Left ventricle myocardium inferior (tissue), 1 donor: ENCODE measurements at places on chromosomes 6 and 20. TPM values are rescaled to one million over a fixed set of nuclear protein-coding genes. Genes with fewer than 3 reads are reported as not detected.

- no peaks in the 10 kb centered on the region for H3K4me1 ChIP-seq
- H3K36me3 ChIP-seq, result no peaks in the 10 kb centered on the region
- DNase-seq, result no peak
- H3K27me3 ChIP-seq, result peaks cover 23% of the 10 kb centered on the region
- no peak overlapping the region for H3K4me3 ChIP-seq
Observed at GRCh38 chr6:87074101-87074621, 20.7 kb downstream of the CGA start.

- DNase-seq, result no peak
- no peak within 1 kb of the TSS for H3K27ac ChIP-seq
- H3K4me3 ChIP-seq, result no peak within 1 kb of the TSS
- H3K4me1 ChIP-seq, result no peaks in the 10 kb centered on the region
Observed at GRCh38 chr6:39322306-39322850, at the start of gene KCNK16. KCNK16 (minus strand) TSS chr6:39322702; CDS start chr6:39322540, 162 bp downstream.

DNA sequence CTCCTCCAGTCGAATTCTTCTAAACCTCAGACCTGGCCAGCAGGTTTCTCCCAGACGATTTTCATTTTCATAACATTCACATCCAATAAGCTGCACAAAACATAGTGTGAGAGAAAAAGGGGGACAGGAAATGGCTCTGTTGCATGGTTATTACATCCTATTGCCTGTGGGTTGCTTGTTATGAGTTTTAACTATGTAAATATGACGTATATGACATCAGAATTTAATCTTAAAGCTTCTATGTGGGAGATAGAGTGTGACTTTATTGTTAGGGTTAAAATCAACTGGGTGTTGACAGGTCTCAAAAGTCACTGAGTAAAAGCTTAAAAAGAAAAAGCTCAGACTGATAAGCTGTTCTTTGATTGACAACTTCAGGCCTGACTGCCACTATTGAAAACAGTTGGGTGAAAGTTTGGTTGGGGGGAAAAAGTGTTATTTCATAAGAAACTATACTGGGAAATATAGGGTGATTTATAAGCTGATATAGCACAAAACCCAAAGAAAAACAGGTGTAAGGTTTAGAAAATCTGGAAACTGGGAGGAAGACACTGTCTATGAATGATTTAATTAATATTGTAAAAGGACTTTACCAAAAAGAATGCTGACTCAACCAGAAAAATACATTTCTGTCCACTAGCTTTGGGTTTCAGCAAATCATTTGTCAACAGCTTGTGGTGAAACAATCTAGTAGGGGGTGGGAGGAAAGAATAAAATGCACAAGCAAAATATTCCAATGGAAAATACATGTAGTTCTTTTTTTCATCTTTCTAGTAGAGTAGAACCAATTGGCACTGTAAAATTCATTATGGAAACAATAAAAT is 134.1 kb upstream of the CEP162 start:
- H3K4me1 ChIP-seq, result no peaks in the 10 kb centered on the region
- no peaks in the 10 kb centered on the region for H3K27me3 ChIP-seq
- H3K27ac ChIP-seq, result no peak overlapping the region
- DNase-seq, result no peak

Gene TPBG
- 2.6 TPM for total RNA-seq

- no peaks in the 10 kb centered on the region for H3K27me3 ChIP-seq
- DNase-seq, result no peak
- H3K36me3 ChIP-seq, result no peaks in the 10 kb centered on the region
- peak overlapping the region; percentile 51 for H3K27ac ChIP-seq
Observed at GRCh38 chr6:11606332-11606731, 68.8 kb downstream of the TMEM170B start.

Gene ZNF133
- 7.4 TPM for total RNA-seq

DNA sequence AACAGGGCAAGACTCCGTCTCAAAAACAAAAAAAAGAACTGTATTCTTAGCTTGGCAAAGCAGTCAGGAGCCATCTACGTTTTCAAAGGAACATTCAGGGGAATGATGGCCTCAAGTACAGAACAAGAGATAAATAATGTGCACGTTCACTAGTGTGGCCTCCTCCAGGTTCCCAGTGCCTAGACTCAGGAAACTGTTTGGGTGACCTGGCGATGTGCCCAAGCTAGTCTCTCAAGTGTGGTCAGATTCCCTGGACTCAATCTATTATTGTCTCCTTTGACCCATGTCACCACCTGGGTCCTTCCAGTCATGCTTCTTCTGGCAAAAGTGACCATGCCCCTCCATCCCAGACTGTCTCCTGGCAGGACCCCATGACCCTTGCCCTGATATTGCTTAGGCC is 23.7 kb downstream of the TRAF3IP2 start:
- H3K4me1 ChIP-seq, result peaks cover 63% of the 10 kb centered on the region
- peaks cover 34% of the 10 kb centered on the region for H3K36me3 ChIP-seq
- no peak overlapping the region for H3K4me3 ChIP-seq
- no peak for DNase-seq
- H3K27ac ChIP-seq, result peak overlapping the region; percentile 71

- peaks cover 10% of the 10 kb centered on the region for H3K4me1 ChIP-seq
- no peak overlapping the region for H3K4me3 ChIP-seq
- H3K27me3 ChIP-seq, result no peaks in the 10 kb centered on the region
- no peaks in the 10 kb centered on the region for H3K36me3 ChIP-seq
Observed at GRCh38 chr6:154901876-154902552, 93.1 kb upstream of the TIAM2 start.

- H3K36me3 ChIP-seq, result no peaks in the 10 kb centered on the region
- H3K4me3 ChIP-seq, result no peak overlapping the region
- H3K27ac ChIP-seq, result no peak overlapping the region
- peaks cover 14% of the 10 kb centered on the region for H3K4me1 ChIP-seq
- H3K27me3 ChIP-seq, result no peaks in the 10 kb centered on the region
Observed at GRCh38 chr20:55172310-55173002, 697.1 kb downstream of the DOK5 start.

Gene BTBD3
- total RNA-seq, result 28.3 TPM

Gene CST1
- total RNA-seq, result not detected

GRCh38 chr6:3785745-3786098 is 34.2 kb upstream of the PXDC1 start:
- no peak overlapping the region for H3K4me3 ChIP-seq
- DNase-seq, result no peak
- H3K27me3 ChIP-seq, result no peaks in the 10 kb centered on the region
- H3K36me3 ChIP-seq, result no peaks in the 10 kb centered on the region
- H3K4me1 ChIP-seq, result no peaks in the 10 kb centered on the region
- no peak overlapping the region for H3K27ac ChIP-seq

- H3K4me3 ChIP-seq, result no peak overlapping the region
- H3K27me3 ChIP-seq, result no peaks in the 10 kb centered on the region
- no peak for DNase-seq
- H3K36me3 ChIP-seq, result no peaks in the 10 kb centered on the region
Observed at GRCh38 chr6:112480553-112480952, 133.4 kb downstream of the RFPL4B start.

Gene SLC26A8
- not detected for total RNA-seq

DNA sequence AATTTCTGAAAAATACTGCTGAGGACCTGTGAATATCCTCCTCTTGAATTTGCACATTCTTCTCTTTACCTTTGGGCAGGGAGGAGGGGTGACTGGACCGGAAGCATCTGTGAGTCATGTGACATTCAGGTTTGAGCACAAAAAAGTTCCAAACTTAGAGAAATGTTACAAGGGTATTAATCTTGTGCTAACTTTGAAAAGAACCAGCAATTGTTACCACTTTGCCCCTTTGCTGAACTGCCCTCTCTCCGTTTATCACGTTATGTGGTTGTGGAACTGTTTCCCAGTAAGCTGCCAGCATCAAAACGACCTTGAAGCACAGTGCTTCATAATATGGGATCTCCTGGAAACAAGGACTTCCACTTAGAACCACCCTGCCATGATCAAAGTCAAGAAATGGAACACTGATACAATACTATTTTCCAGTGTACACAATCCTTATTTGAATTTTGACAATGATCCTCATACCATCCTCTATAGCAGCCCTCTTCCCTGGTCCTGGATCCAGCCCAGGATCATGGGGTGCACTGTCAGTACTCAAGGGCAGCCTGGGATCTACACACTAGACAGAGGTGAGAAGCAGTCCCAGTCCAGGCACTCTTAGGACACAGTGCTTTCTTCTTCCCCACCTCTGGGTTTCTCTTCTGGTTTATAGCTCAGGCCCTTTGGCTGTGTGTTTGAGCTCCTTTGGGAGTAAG is 2.3 kb upstream of the TUBB1 start:
- peaks cover 5% of the 10 kb centered on the region for H3K36me3 ChIP-seq
- no peak for DNase-seq
- no peaks in the 10 kb centered on the region for H3K27me3 ChIP-seq

- peaks cover 70% of the 10 kb centered on the region for H3K27me3 ChIP-seq
- H3K4me1 ChIP-seq, result no peaks in the 10 kb centered on the region
- no peaks in the 10 kb centered on the region for H3K36me3 ChIP-seq
- H3K4me3 ChIP-seq, result no peak overlapping the region
Observed at GRCh38 chr20:63137851-63138415, 78.0 kb downstream of the YTHDF1 start.

DNA sequence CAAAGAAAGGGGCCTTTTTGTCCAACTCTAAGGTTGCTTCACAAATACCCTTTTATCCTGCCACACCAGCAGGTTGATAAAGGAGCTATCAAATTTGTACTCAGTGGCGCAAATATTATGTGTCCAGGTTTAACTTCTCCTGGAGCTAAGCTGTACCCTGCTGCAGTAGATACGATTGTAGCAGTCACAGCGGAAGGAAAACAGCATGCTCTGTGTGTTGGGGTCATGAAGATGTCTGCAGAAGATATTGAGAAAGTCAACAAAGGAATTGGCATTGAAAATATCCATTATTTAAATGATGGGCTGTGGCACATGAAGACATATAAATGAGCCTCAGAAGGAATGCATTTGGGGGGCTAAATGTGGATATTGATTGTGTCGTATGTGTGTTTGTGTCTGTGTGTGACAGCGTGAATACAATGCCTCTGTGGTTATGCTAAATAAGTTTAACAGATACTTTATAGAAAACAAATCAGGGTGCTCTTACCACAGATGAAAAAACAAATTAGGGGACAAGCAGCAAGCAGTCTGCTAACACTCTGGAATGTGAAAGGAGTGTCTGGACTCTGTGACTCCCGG is 33.6 kb downstream of the HM13 start:
- H3K27ac ChIP-seq, result peak overlapping the region; percentile 86
- H3K4me1 ChIP-seq, result peaks cover 35% of the 10 kb centered on the region
- DNase-seq, result no peak
- H3K36me3 ChIP-seq, result peaks cover 54% of the 10 kb centered on the region
- H3K4me3 ChIP-seq, result peak overlapping the region; percentile 70

GRCh38 chr6:169881976-169882375 is 130.6 kb downstream of the ERMARD start:
- DNase-seq, result no peak
- H3K4me3 ChIP-seq, result no peak overlapping the region
- H3K27ac ChIP-seq, result no peak overlapping the region
- peaks cover 24% of the 10 kb centered on the region for H3K27me3 ChIP-seq
- no peaks in the 10 kb centered on the region for H3K4me1 ChIP-seq

Gene LKAAEAR1
- not detected for total RNA-seq

DNA sequence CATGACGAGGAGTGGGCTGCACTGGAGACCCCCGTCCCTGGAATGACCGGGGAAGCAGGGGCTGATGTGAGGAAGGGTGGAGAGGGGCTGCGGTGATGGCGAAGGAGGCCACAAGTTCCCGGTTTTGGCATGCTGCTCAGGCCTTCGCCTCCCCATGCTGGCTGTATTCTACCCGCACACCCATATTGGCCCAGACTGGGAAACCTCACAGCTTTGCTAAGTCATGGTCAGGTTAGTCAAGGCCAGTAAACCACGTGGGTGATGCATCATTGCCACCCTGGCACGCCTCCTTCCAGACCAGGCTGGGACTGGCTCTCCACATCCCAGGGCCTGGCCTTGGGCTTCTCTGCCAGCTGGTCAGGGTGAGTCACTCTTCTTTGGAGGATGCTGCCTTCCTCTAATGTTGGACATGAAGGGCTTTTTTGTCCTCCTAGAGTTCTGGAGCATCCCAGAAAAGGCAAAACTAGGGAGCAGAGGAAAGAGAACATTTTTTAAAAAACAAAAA is 53.8 kb downstream of the PCNA start:
- H3K27ac ChIP-seq, result no peak overlapping the region
- DNase-seq, result peak; percentile 36
- H3K4me3 ChIP-seq, result no peak overlapping the region
- H3K36me3 ChIP-seq, result no peaks in the 10 kb centered on the region
- no peaks in the 10 kb centered on the region for H3K27me3 ChIP-seq

DNA sequence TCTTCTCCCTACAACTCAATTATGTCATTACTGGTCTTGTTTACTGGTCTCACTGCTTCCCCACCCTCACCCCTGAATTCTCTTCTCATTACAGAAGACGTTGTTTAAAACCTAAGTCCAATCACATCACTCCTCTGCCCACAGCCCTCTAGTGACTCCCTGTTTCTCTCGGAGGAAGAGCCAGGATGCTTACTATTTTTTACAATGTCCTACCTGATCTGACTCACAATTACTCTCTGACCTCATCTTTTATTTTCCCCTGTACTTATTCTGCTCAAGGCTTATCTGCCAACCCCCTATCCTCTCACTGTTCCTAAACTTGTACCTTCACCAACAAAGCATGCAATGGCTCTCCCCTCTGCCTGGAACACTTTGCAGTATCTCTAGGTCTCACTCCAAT is 400.4 kb upstream of the PTCHD4 start:
- H3K36me3 ChIP-seq, result no peaks in the 10 kb centered on the region
- no peak overlapping the region for H3K27ac ChIP-seq
- H3K4me1 ChIP-seq, result no peaks in the 10 kb centered on the region
- no peak overlapping the region for H3K4me3 ChIP-seq

DNA sequence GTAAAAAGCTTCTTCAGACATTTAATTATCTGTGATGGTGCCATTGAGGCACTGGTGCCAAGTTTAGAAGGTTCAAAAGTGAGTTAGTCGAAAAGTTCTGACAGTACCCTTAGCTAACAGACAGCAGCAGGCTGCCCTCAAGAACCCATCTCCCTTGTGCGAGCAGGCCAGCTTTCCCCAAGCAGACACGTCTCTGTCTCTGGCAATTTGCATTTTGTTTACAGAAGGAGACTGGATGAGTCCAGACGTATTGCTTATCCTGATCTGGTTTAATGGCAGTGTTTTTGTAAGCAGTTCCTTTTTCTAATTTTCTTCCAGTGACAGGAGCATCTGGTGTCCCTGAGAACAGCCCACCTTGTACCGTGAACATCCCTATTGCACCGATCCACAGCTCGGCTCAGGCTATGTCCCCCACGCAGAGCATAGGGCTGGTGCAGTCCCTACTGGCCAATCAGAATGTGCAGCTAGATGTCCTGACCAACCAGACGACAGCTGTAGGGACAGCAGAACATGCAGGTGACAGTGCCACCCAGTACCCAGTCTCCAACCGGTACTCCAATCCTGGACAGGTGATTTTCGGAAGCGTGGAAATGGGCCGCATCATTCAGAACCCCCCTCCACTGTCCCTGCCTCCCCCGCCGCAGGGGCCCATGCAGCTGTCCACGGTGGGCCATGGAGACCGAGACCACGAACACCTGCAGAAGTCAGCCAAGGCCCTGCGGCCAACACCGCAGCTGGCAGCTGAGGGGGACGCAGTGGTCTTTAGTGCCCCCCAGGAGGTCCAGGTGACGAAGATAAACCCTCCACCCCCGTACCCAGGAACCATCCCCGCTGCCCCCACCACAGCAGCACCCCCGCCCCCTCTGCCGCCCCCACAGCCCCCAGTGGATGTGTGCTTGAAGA is 58.3 kb upstream of the TMEM181 start:
- no peaks in the 10 kb centered on the region for H3K27me3 ChIP-seq
- peaks cover 49% of the 10 kb centered on the region for H3K36me3 ChIP-seq

- H3K36me3 ChIP-seq, result no peaks in the 10 kb centered on the region
- no peak overlapping the region for H3K4me3 ChIP-seq
- peak overlapping the region; percentile 78 for H3K27ac ChIP-seq
- peaks cover 46% of the 10 kb centered on the region for H3K4me1 ChIP-seq
- DNase-seq, result no peak
Observed at GRCh38 chr6:129686941-129687627, 22.9 kb downstream of the ARHGAP18 start.
